G401 (cell line): ENCODE measurements at places on chromosomes 11 and 22. TPM values are rescaled to one million over a fixed set of nuclear protein-coding genes. Genes with fewer than 3 reads are reported as not detected.

C11orf86 gene
- total RNA-seq: not detected in 2 replicates

FGF3 gene
- not detected in 2 replicates for total RNA-seq

APOC3 gene
- total RNA-seq: not detected in 2 replicates

OR5F1 gene
- total RNA-seq: not detected in 2 replicates

GRCh38 chr11:41714101-41714500 is 254.6 kb upstream of the LRRC4C start:
- no peak for DNase-seq

- DNase-seq: no peak
These were observed 44.4 kb upstream of the TCF20 start for GRCh38 chr22:42314709-42315391.

GRCh38 chr11:47510209-47510608 is 42.7 kb downstream of the CELF1 start:
- DNase-seq: no peak
